Karpas-422 (cell line): ENCODE measurements at places on chromosomes 4 and X. TPM values are rescaled to one million over a fixed set of nuclear protein-coding genes. Genes with fewer than 3 reads are reported as not detected.

- DNase-seq: no peak
Measured at GRCh38 chrX:123803331-123803983, 56.4 kb upstream of the XIAP start.

GRCh38 chr4:14893713-14894112 lies 108.6 kb upstream of the CPEB2 start:
- no peak for DNase-seq

GRCh38 chr4:33959519-33959918 lies 2284.8 kb downstream of the ARAP2 start:
- DNase-seq: no peak

DNA sequence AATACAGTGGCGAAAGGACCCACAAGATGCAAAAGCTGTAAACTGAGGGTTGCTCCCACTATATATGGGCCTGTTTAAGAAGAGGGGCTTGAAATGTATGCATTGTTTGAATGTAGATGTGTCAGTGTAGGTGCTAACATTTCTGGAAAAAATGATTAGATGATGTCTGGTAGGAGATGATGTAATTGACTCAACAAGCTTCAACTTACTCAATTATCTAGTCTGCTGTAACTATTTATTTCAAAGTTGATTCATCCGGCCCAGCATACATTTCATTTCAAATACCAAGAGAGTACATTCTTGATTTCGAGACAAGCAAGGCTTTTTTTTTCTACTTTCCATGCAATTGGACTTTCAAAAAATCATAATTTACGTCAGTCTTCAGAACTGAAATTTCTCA lies 9.3 kb upstream of the ENAM start:
- DNase-seq: no peak

LPAR4 gene
- not detected in 2 replicates for total RNA-seq

- DNase-seq: no peak
Measured at GRCh38 chr4:187663076-187663475, 332.5 kb upstream of the ZFP42 start.

- DNase-seq: no peak
Measured at GRCh38 chrX:65644621-65645289, 22.7 kb upstream of the MSN start.

DNA sequence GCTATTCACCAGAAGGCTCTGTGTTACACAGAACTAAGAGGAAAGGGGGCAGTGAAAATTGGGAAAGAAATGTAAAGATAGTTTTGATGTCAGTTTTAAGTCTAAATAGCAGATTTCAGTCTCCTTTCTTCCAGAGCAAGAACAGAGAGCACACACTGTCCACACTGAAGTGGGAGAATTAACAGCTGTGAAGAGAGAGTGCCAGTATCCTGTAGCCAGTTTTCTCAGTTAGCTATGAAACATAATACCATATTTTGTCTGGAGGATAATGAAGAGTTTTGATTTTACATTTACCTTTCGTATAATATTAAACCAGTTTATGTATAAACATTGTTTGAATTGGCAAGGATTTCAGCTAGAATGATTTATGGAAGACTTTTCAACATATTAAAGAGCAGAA lies 35.1 kb downstream of the FBXO8 start:
- DNase-seq: no peak

GRCh38 chr4:28357990-28358389 lies 1497.3 kb downstream of the STIM2 start:
- DNase-seq: no peak

CCKAR gene
- not detected in 2 replicates for total RNA-seq

DNA sequence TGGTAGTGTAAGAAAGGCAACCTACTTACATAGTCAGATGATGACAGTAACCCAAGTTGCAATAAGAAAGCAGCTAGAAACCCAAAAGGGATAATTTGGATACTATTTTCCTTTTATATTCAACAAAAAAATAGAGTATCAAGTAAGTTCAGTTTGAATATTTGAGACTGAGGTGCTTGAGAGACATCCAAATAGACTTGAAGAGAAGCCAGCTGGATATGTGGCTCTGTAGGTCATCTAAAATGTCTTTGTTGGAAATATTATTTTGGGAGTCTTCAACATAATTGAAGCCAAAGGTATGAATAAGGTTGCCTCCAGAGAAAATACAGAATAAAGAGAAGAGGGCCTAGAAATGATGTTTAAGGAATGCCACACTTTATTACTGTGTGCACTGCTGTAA lies 438.2 kb upstream of the DIAPH2 start:
- DNase-seq: no peak

DNA sequence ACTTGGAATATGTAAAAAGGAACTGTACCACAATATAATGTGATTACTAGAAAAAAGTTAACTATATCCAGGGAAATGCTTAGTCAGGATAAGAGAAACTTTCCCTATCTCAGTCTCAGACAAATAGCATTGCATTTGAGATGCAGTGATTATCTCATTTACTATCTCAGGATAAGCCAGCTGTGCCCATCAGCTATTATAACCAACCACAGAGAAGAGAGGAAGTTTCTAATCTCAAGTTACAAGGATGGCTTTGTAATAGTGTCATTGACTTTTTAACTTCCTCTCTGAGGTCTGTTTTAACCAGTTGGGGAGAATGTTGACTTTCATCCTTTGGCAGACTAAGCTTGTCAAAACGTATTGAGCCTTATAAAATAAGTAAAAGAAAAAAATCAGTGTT lies 56.5 kb downstream of the SNX25 start:
- DNase-seq: peak; percentile 67

- peak; percentile 87 for DNase-seq
Measured at GRCh38 chrX:137051978-137052642, 18.3 kb upstream of the GPR101 start.

MTTP gene
- total RNA-seq: 0.04 and 0.22 TPM in 2 replicates
